EL (cell line): ENCODE measurements at places on chromosomes 1 and 21.

- DNase-seq: no peak
Observed at GRCh38 chr1:216836316-216836715, 113.1 kb upstream of the ESRRG start.

DNA sequence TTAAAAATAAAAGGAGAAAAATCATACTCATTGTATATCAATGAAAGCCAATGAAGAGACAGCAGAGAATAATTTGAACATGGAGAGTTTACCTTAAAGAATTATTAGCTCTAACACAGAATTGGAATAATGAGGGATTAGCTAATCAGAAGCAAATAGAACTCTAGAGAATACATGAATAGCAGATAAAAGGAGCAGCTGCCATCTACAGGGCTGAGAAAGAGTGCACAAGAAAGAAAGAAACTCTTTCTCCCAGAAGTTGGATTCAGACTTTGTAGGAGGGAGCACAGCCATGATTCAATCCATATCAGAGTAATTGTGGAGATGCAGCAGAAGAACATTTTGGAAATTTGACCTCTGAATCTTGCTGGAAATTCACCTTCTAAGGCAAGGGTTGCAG is 1171.2 kb downstream of the PLA2G4A start:
- DNase-seq: no peak

DNA sequence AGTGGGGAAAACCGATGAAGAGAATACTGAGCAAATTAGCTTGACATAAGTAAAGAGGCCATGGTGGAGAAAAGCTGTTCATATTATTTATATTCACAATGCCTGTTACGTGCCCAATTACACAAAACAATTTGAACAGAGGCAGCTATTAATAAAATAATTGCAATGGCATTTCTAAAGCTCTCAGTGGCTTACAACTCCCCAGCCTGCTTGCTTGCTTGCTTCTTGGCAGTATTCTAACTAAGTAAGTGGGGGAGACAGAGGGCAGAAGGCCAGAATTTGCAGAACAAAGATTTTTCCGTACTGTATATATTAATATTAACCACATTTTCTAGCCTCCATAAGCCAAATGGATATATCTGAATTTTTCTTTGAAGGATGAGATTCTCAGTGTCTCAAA is 12.9 kb downstream of the PTPN14 start:
- no peak for DNase-seq

DNA sequence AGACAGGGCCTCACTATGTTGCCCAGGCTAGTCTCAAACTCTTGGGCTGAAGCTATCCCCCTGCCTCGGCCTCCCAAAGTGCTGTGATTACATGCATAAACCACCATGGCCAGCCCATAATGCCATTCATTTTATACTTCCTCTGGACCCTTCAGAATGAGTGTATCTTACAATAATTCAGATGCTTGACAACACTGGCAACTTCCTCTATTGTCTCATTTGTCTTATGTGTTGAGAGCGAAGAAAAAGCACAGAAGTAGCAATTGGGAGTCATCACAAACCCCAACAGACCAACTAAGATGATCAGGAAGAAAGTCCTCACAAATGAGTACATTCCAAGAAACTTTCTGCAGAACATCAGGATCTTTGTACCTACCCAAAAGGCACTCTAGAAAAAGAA is 191.9 kb downstream of the RERE start:
- DNase-seq: no peak

DNA sequence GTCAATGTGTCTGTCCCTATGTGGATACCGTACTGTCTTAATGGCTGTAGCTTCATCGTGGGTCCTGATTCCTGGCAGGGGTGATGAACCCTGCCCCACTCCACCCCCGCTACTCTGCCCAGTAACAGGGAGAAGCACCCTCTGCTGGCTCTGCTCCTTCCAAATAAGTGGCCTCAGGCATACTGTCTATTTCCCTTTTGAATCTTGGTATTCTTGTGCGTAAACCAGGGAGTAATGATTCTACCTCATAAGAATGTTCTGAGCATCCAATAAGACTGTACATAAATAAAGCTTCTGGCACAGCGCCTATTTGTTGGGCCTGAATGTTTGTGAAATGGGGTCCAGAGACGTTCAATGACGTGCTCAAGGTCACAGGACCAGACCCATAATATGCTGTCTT is 35.2 kb upstream of the CTPS1 start:
- DNase-seq: peak; percentile 95

- peak; percentile 37 for DNase-seq
Observed at GRCh38 chr1:235649368-235650163, at the start of gene GNG4. TSS of gene GNG4 (minus strand) at chr1:235649784. CDS start at chr1:235583838, 65,946 bp downstream.
